CD8-positive, alpha-beta T cell (primary cell): ENCODE measurements at places on chromosomes 13 and 19.

DNA sequence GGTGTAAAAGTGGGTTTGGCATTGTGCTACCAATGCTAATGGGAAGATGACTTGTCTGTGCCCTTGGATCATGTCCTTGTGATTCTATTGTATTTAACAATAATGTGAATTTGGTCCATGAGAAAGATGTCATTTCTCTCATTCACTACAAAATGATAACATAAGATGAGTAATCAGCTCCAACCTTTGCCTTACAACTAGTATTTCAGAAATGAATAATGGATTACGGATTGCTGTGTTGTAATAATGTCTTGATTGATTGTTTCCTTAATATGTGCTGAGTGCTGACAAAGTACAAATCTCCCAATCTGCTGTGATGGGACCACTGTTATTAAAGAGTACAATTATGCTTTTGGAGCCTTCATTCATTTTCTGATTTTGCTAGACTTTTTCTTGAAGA is 375.0 kb downstream of the PCDH9 start:
- no peak for DNase-seq

DNA sequence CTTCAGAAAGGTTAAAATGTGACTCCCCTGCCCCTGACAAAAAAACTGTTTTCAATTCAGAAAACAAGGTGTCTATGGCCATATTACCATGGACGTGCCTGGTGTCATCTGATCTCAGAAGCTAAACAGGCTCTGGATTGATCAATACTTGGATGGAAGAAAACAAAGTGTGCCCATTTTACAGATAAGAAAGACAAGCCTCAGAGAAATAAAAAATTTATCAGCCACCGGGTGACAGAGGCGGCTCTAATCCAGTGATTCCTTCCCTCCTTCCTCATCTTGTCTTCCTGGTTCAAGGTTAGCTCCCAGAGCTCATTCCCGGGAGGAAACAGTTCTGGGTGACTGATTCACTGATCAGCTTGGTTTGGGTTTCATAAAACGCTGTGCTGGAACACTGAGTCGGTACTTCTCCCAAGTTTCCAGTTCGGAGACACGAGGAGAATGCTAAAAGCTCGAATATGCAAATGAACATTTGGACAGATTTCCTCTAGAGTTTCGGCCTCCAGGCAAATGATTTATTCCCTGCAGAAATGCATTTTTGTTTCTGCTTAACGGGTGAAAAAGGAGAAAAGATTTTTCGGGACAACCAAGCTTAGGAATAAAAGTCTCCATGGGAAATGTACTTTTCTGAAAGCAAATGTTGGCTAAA is 211.2 kb downstream of the UQCRFS1 start:
- no peak for DNase-seq

DNA sequence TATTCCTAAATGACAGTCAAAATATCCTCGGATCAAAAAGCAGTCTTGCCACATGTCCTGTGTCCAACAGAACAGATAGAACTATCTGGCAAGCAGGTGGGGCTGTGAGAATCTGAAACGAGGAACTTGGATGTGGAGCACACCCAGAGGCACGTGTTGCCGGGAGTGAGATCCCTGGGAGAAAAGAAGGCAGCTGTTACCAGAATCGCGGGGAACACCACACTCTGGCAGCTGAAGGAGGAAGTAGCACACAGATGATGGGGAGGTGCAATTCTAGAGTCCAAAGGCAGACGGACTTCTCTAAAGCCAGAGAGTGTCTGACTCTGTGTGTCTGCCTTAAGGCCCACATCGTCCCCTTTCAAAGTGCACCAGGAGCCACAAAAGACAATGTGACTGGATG is 22.3 kb downstream of the SLC7A1 start:
- DNase-seq = no peak

- DNase-seq = no peak
Observed at GRCh38 chr13:106260352-106260751, 275.1 kb downstream of the EFNB2 start.

GRCh38 chr19:15640294-15640903 is at the start of gene CYP4F3:
Gene CYP4F3, plus strand, starts transcription at chr19:15640897. Its CDS starts 519 bp downstream, at chr19:15641416.
- DNase-seq = no peak

GRCh38 chr13:111314852-111315251 is 5.6 kb upstream of the TEX29 start:
- DNase-seq = no peak

DNA sequence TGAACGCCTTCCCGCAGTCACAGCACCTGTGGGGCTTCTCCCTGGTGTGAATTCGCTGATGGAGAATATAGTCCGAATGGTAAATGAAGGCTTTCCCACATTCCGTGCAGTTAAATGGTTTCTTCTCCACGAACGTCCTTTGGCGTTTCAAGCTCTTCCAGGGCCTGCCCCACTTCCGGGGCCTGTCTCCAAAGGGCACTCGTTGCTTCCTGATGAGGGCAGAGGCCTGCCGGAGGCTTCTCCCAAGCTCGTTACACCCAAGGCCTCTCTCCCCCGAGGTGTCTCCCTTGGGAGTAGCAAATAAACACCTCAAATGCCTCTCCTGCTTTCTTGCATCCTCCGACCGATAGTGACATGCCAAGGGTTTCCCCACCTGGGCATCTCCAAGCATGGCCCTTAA is 34.3 kb downstream of the ZNF473 start:
- no peak for DNase-seq

DNA sequence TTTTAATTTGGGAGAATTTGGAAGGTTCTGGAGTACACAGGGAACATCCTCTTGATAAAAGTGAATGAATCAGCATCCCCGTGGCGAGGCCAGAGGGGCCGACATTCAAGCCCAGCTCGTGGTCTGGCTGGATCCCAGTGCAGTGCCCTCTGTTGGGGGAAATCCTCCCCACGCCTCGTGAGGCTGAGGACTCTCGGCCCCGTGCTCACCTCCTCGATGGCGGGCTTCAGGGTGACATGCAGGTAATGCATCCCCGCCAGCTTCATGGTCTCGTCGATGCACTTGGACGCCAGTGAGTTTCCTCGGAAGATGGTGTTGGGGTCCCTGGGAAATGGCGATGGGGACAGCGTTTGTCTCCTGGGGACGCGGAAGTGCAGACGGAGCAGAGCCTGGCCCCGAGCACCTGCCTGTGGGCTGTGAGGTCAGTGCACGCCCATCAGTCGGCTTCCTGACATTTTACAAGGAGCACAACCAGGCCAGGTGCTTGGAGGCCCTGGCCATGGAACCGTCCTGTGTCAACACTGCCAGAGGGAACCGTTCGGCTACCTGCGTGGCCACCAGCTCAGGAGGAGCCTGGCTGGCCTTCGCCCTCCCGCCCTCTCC is 43.3 kb upstream of the C13orf46 start:
- no peak for DNase-seq

- DNase-seq = no peak
Observed at GRCh38 chr19:33690378-33691029, 68.8 kb downstream of the CHST8 start.

DNA sequence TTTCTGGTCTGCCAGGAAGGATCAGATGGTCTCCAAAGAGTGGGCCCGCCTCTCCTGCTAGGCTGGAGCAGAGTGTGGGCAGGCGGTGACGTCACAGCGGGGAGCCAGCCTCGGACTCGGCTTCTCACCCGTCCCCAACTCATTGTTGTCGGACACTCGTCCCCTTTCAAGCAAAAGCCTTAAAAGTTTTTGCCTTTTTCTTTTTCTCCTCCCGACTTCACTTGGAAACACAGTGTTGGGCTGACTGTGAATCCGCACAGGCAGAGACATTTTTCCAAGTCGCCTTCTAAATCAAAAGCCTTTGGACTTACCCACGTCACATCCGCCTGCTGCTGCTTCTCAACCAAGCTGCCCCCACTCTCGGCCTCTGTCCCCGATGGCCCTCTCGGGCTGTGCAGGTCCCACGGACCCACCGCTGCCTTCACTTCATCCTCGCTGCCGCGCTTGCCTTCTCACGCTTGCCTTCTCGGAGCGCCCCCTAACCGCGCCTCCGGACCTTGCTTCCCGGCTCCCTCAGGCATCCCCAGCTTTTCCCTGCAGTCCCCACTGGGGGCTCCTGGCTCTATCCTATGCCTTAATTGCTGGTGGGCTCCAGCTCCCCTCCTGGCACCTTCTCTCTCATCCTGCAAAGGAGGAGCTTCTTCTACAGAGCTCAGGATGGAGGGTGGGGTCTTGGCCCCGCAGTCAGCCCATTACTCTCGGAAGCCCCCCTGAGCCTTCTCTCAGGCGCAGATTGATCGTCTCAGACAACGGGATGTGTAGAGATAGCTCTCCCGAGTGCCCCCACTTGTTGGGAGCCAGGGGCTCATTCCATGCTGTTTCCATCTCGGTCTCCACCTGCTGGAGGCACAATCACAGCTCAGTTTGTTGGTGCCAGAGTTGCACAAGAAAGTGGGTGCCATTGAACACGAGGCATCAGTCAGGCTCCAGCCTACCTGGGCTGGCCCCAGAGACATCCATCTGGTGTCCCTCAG is 3.9 kb upstream of the ZNF135 start:
- DNase-seq = no peak

GRCh38 chr19:52533901-52534300 is 6.4 kb downstream of the ZNF808 start:
- no peak for DNase-seq

GRCh38 chr19:5536337-5536894 is 31.3 kb downstream of the TINCR start:
- DNase-seq = no peak

- no peak for DNase-seq
Observed at GRCh38 chr13:48412881-48413351, at the start of gene LPAR6. Gene LPAR6, minus strand, starts transcription at chr13:48413113. Its CDS starts 690 bp downstream, at chr13:48412423.

- no peak for DNase-seq
Observed at GRCh38 chr19:50833117-50833801, at the start of gene KLK15. Gene KLK15, minus strand, starts transcription at chr19:50833574. Its CDS starts 2,082 bp downstream, at chr19:50831492.

DNA sequence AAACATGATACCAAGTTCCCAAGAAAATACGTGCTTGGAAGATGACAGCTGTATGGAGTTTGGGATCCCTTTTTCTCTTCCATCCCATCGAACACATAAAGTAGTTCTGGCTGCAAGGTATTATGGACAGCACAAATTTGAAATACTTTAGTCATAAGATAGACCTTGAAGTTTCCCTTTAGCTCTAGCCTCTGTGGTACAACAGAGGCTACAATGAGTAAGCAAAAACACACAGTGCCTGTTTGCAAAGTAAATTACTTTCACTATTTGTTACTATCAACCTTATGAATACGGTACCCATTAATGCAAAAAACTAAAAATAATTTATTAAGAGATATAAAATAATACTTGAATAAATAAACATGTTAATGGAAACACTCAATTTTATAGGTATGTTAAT is 21.0 kb upstream of the LRCH1 start:
- no peak for DNase-seq

GRCh38 chr13:23668562-23668961 is 98.3 kb downstream of the TNFRSF19 start:
- DNase-seq = no peak

GRCh38 chr19:33804021-33804799 is 7.5 kb downstream of the KCTD15 start:
- no peak for DNase-seq

DNA sequence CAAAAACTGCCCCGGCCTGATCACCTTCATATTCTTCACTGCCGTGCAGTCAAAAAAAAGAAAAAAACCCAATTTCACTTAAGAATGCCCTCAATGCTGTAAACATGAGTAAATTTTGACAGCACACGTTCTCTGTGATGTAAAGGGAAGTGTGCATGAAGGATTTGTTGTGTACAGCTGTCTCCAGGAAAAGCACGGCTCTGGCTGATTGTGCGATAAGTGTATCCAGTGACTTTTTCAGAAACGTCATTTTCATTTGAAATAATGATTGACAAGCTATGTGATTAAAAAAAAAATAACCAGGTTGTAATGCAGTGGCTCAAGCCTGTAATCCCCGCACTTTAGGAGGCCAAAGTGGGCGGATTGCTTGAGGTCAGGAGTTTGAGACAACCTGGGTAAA is 39.6 kb downstream of the ANKRD10 start:
- no peak for DNase-seq

DNA sequence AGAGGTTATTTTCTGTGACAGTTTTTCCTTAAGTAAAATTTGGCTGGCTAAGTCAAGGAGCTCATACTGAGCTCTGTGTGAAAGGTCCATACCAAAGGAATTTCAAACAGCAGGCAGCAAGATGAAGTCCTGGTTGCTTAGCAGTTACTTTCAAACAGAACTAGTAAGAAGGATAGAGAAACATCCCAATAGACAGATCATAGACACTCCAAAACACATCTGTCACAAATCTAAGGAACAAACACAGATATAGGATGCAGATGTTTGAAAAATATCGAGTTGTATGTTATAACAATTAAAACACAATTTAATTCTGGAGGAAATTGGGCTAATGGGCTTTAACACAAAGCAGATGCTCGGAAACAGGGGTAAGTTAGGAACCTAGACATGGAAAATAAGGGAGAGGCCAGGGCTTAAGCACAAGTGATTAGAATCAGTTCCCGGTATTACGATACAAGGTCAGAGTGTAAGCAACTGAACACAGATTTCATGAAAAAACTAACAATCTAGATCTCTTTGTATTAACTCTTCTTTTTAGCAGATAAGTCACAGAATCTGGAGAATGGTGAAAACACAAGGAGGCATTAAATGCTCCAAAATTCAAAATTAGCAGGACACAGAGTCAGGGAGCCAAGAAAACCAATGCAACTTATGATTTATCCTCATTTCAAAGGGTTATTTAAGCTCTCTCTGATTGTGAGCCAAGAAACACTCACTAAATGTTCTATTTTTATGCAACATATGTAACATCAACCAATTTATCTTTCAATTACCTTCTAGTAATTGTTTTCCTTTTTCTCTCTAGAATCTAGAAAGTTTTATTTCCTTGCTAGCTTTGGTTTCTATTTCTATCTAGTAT is 1992.9 kb upstream of the PCDH20 start:
- DNase-seq = no peak

DNA sequence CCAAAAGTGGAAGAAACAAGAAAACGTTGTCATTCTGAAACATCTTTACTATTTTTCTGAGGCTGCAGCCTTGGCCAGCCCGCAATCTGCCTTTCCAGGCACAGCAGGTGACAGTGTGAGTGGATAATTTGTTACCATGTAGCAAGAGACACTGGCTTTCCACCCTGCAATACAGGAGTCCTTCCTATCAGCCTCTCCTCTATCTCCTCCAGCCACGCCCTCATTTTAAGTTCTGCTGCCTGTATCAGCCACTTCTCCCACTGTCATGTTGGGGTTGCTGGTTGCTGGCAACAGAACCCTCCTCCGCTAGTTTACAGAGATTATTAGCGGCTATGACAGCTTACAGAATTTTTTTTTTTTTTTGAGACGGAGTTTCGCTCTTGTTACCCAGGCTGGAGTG is 7.7 kb upstream of the LGALS7 start:
- no peak for DNase-seq

DNA sequence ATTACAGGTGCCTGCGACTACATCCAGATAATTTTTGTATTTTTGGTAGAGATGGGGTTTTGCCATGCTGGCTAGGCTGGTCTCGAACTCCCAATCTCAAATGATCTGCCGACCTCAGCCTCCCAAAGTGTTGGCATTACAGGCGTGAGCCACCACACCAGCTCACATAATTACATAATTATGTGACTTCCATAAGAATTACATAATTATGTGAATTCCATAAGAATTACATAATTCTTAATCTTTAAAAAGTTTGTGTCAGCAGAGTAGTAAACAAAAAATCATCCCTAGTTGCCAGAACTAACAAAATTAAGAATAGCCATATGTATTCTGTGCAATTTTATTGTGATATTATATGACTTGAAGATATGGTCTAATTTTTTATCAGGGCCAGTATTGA is 25.6 kb downstream of the IFT88 start:
- no peak for DNase-seq
